ENCODE measurements at places on chromosomes 5 and 9. TPM values are rescaled to one million over a fixed set of nuclear protein-coding genes. Genes with fewer than 3 reads are reported as not detected.

TDRD7 gene
- 6.3 TPM for total RNA-seq

SPDL1 gene
- 15.5 TPM for total RNA-seq

ITGA1 gene
- total RNA-seq = 2.7 TPM

MARCHF3 gene
- total RNA-seq = 4.0 TPM

PCDHA7 gene
- under 0.01 TPM for total RNA-seq

PCDHGA11 gene
- total RNA-seq = 8.5 TPM

OR1K1 gene
- not detected for total RNA-seq

RGS3 gene
- total RNA-seq = 52.2 TPM

ARL10 gene
- 10.7 TPM for total RNA-seq

GADD45G gene
- total RNA-seq = 1.0 TPM

NMUR2 gene
- total RNA-seq = not detected

DRD1 gene
- total RNA-seq = not detected

CDKN2B gene
- total RNA-seq = 35.4 TPM

PCDHGA6 gene
- total RNA-seq = 2.2 TPM

GABRA6 gene
- not detected for total RNA-seq

FAM221B gene
- total RNA-seq = not detected

FABP6 gene
- total RNA-seq = not detected

HMMR gene
- total RNA-seq = 0.33 TPM

OR1J2 gene
- not detected for total RNA-seq

LTC4S gene
- 0.82 TPM for total RNA-seq

DMGDH gene
- 6.4 TPM for total RNA-seq

FRMD3 gene
- 0.19 TPM for total RNA-seq

ADGRD2 gene
- not detected for total RNA-seq

ARL14EPL gene
- not detected for total RNA-seq

RPL37 gene
- 1,240 TPM for total RNA-seq

STC2 gene
- 200 TPM for total RNA-seq

CENPK gene
- 4.8 TPM for total RNA-seq

PCDHB16 gene
- total RNA-seq = 0.21 TPM

SLIT3 gene
- total RNA-seq = 14.7 TPM
